ENCODE measurements at places on chromosomes 12 and 14.
A peak's percentile ranks its signal among the peaks of the same experiment; 100 is the strongest.

GRCh38 chr12:256958-257357, 5.7 kb downstream of the SLC6A13 start:
- DNase-seq: no peak

DNA sequence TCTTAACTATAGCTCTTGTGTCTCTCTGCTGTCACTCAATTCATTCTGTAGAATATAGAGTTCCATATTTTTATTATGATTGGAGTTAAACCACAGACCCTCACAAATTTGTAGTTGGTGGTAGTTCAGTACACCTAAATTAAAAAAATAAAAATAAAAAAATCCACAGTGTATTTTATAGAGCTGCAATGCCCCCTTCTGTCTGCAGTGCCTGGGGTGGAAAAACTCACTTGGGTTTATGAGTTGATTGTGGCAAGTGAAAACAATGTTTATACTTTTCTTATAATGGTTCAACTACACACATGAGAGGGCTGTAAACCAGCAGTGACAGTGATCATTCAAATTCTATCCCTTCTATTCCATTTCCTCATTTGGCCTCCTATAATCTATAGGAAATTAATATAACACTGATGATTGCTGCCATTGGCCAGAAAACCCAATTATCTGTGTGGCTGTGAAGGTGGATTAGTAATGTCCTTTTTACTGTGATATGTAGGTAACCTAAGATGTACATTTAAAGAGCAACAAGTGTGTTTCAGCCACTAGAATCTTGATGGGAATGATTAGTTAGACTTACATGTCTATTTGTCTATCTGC, 166.9 kb upstream of the LRIG3 start:
- DNase-seq: peak; percentile 24

- DNase-seq: peak; percentile 30
Measured at GRCh38 chr12:15131431-15131830, 89.8 kb downstream of the RERG start.

- no peak for DNase-seq
Measured at GRCh38 chr14:99177886-99178835, 93.8 kb downstream of the BCL11B start.

- DNase-seq: peak; percentile 30
Measured at GRCh38 chr12:5511644-5512600, 80.0 kb downstream of the NTF3 start.

DNA sequence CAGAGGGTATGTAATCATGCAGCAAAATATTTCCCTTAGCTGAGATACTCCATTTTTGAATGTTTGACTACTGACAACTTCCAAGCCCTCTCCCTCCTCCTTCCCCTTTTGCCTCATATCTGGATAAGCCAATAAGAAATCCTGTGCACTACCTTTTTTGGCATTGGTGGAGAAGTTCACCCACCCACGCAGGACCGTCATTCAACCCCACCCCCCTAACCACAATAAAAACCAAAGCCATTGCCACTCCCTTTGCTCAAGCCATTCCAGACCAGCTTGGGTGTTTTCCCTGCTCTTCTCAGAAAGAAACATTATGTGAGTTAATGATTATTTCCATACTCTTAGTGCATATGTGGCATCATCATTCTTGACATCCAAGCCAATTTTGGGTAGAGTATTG, 176.7 kb downstream of the PTPN11 start:
- no peak for DNase-seq

DNA sequence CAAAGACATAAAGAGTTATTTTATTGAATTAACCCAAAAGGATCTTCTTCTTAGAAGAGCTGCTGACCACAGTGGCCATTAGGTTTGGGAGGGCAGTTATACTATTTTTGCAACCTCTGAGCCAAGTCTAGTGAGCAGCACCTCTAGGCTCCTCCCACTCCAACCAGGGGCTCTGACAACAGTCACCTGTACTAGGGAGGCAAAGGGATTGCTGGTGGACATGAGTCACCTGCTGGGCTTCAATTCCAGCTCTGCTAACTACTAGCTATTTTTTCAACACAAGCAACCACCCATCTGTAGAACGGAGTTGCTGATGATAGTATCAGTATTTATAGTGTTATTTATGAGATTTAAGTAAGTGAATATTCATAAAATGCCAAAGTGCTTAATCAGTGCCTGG, 166.0 kb downstream of the KLHL28 start:
- peak; percentile 42 for DNase-seq

DNA sequence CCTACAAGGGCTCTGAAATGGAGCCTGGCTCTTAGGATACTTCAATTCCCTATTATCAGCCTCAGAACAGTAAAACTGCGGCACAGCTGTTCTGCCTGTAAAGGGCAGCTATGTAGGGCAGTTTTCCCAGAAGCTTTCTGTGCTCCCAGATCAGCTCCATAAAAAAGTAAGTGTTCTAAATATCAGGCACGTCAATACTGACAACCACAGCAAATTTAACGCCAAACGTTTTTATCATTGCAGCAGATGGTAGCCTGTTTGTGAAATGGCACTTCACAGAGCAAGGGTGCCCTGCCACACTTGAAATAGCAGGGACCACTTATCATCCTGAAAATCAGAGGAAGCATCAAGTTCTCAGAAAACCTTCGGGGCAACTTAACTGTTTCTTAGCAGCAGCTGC, 54.8 kb upstream of the PTHLH start:
- no peak for DNase-seq

GRCh38 chr12:78483767-78484315, 380.7 kb upstream of the SYT1 start:
- no peak for DNase-seq

DNA sequence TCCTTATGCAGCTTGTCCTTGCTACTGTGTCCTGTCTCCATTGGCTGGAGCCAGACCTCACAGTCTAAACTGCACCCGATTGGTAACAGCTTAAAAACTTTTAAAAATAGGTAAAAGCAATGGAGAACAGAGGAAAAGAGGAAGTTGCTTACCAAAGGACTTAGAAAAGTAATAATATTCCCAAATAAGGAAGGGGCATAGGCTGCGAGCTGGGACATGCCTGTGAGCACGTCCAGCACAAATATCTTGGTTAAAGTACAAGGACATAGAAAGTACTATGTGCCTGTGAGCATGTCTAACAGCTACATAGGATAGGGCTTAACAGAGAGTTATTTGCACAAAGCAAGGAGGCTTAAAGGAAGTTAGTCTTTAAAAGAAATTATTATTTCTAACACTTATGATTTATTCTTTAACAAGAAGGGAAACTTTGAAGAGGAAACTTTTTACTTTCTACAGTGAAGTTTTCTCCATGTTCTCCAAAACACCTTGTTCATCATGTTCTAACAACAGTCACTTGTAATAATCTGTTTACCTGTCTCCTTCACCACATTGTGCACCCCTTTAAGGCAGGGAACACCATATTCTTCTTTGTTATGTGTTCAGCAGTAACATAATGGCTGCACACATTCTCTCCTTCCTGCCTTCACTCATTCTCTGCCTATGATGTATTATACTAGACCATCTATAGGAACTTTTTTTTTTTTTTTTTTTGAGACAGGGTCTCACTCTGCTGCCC, 9.8 kb upstream of the UBE2N start:
- DNase-seq: no peak

GRCh38 chr12:5442251-5443006, 10.5 kb downstream of the NTF3 start:
- peak; percentile 71 for DNase-seq

DNA sequence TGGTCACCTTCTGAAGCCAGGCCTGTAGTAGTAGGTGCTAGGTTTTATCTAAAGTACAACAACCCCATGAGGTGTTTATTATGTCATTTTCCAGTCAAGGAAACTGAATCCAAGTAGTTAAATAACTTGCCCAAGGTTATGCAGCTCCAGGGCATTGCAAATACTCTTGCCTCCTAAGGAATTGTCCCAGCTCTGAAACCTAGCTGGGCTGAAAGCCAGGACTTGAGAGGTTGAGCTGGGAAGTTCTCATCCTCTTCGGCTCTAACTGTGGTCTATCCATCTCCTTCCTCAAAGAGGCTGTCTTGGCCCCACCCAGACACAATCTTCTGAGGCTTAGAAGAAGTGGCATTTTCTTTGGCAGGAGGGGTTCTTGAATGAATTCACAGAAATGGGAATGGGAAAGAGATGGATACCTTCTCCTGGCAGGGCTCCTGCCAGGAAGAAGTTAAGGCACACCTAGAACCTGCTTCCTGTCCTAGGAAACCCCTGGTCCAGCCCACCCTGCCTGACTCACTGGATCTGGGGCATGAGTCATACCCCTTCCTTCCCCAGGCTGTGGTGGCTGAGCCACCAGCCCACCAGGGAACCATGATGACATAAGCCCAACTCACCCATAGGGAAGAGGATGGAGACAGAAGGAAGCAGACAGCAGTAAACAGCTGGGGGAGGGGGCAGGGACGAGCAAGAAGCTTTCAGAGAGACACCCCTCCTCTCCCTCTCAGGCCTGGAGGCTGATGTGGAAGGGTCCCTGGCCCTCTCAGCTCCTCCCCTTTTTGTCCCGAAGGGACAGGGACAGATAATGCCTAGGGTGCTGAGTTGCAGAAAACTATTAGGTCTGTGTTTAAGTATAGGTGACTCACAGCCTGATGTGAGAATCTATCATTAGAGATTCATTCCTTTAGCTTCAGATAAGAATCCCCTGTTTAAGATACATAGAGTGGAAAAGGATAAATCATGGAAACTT, 2.1 kb upstream of the PLEK2 start:
- peak; percentile 98 for DNase-seq
